ENCODE measurements at places on chromosomes 6 and 20. TPM values are rescaled to one million over a fixed set of nuclear protein-coding genes. Genes with fewer than 3 reads are reported as not detected.

DNA sequence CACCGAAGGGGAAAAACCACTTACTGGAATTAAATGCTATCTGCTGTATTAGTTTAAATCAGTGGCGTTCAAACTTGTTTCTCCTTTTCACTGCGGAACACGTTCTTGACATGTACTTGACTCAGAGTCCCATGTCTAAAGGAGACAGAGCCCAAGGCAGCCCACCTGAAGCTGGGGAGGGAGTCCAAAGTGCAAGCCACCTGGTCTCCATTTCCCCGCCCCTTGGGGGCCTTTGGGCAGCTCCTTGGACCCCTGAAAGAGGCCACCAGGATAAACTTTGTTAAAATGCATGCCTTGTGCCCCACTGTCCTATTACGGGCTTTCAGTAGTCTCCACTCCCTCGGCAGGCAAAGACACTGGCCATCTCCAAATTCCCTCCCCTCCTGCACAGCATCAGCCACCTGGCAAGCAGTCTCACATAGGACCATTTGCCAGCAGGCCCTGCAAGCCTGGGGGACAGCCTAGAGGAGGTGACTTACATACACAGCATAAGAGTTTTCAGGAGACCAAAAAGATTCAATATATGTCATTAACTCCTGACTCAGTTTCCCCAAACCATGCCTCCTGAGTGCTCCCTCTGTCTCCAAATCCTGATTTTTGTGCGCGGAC, 6.7 kb downstream of the PCK1 start:
- no peak for DNase-seq

- DNase-seq: no peak
Measured at GRCh38 chr6:44104481-44105021, 22.7 kb downstream of the MRPL14 start.

- DNase-seq: no peak
Measured at GRCh38 chr6:102553214-102553613, 1159.7 kb downstream of the GRIK2 start.

DNA sequence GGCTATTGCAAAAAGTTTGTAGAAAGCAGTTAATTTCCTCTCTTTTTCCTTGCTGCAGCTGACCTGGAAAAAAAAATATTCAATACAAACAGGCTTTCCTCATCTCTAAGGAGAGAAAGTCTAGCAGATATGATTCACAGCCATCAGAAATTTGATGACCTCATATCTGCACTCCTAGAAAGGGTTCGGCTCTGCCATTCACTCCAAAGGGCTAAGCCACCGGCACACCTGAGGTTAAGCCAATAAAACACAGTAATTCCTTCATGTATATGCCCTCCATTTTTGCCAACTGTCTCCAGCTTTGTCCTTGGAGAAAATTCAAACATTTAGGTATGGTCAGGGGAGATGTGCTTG, 18.7 kb upstream of the LY86 start:
- no peak for DNase-seq

GPX5 gene
- not detected for total RNA-seq

DLK2 gene
- 2.1 TPM for total RNA-seq

WFDC2 gene
- not detected for total RNA-seq

UBE2C gene
- 142 TPM for total RNA-seq
